ENCODE measurements at places on chromosomes 5 and 9.

GRCh38 chr5:60701321-60701968, 1.5 kb upstream of the DEPDC1B start:
- DNase-seq = no peak

DNA sequence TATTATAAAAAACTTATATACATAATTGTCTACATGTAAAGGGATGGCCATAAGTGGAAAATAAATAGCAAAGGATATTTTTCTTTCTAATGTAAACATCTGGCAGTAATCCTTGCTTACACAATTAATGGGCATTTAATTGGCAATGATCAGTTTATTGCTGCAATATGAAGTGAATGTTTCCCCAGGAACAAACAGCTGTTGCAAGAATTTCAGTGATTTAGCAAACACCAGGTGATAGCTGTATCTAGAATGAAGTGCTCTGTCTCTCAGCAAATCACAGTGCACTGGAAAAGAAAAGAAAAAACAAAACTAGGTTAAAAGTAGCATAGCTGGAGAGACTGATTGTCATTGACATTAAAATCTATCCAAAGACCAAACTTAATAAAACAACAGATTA, 594.5 kb upstream of the ARRDC3 start:
- DNase-seq = no peak

DNA sequence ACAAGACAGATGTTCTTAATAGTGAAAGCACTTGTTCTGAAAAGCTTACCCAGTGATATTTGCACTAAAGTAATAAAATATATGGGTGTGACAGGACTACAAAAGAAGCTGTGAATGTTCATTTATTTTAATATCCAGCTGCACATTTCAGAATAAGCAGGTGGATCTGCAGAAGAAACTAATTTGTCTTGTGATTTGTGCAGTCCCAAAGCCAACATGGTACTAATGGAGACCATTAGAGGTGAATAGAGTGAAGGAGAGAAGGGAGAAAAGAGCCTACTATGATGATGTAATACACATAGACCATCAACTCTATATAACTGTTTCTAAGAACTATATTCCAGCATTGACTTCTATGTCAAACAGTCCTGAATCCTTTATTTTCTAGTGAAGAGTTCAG, 362.8 kb downstream of the ISL1 start:
- no peak for DNase-seq

- no peak for DNase-seq
Measured at GRCh38 chr5:93532370-93532769, 48.6 kb downstream of the NR2F1-AS1 start.

DNA sequence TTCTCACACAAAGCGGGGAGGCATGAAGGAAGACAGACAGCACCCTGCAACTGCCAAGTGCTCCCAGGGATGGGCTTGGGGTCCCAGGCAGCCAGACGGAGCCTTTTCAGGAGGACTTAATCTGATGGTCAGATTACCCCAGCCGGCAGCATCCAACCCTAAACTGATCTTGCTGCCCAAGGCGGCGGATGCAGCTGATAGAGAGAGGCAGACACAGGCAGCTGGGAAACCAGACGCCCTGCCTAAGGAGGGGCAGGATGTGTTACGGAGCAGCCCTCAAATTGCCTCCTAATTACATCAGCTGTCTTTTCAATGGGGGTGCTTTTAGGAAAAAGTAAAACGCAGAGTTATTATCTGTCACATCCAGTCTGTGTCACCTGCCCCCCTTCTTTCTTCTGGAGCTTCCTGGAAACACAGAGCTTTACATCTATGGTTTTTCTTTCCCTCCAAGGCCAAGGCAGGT, 190.9 kb upstream of the PANK3 start:
- DNase-seq = no peak

GRCh38 chr5:13708432-13708831, 236.1 kb downstream of the DNAH5 start:
- DNase-seq = no peak

DNA sequence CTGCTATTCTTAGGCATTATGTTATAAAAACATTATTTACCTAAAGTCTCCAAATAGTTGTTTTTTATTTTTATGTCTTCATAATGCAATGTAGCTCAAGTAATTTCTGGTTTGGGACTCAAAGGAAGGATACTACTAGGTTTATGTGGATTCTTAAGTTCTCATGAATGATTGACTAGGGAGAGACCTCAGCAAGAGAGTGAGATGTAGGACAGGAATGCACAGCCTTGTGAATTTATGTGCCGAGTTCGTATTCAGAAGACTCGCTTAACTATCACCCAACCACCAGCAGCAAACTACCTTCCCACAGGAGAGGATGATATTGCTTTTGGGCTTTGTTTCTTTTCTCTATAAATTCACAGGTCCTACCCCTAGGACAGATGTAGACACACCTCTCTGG, 282.9 kb downstream of the ARHGEF28 start:
- no peak for DNase-seq

- DNase-seq = no peak
Measured at GRCh38 chr9:10700915-10701314, 88.1 kb upstream of the PTPRD start.

DNA sequence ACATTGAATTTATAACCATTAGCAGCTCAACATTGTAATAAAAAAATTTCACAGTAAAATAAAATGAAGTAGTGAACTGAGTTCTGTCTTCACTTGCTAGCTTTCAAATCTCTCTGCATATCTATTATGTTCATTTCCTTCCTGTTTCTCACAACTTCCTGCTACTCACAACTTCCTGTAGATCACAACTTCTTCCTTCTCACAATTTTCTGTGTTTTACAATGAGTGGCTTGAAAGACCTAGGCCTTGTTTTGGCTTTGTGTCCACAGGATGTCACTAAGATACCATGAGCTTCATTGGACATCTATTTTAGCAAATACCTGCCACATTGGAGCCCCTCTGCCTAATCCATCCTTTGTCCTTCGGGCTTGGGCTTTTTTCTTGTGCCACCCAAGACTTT, 480.3 kb upstream of the ADAMTS16 start:
- DNase-seq = no peak

DNA sequence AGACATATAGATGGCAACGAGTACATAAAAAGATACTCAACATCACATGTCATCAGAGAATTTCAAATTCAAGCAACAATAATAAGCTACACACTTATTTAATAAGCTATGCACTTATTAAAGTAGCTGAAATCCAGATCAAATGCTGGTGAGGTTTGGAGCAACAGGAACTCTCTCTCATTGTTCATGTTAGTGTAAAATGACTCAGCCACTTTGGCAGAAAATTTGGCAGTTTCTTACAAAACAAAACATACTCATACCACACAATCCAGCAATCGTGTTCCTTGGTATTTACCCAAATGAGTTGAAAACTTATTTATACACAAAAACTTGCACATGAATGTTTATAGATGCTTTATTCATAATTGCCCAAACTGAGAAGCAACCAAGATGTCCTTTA, 131.5 kb upstream of the NFIL3 start:
- DNase-seq = no peak

DNA sequence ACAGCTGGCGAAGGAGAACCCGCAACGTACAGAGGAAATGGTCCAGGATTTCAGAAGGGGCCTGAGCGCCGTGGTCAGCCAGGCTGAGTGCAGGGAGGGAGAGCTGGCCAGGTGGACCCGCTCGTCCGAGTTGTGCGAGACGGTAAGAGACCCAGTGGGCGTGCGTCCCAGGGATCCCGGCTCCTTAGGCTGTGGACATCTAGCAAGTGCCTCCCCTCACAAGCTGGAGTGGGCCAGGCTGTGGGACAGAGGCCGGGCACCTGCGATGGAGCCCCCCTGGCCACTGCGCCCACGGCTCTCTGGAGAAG, 29.5 kb upstream of the LRRC14B start:
- peak; percentile 49 for DNase-seq

DNA sequence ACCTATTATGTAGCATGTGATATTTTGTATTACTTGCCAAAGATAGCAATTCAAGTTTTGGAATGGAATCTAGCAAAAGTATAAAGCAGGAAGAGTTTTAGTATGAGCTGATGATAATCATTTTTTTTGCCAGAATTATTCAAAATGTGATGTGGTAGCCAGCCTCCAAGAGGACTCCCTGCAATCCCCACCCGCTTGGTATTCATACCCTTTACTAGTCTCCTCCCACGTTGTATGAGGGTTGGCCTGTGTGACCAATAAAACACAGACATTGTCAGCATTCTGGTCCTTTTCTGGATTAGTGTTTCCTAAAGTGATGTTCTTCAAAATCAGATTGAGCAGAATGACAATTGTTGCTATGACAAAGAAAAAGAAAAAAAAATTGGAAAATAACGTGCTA, 63.8 kb downstream of the TARS1 start:
- no peak for DNase-seq

GRCh38 chr5:1745123-1745795, 54.4 kb downstream of the MRPL36 start:
- peak; percentile 59 for DNase-seq

- peak; percentile 49 for DNase-seq
Measured at GRCh38 chr5:132283423-132284043, 10.7 kb upstream of the SLC22A4 start.

- DNase-seq = no peak
Measured at GRCh38 chr5:143311428-143311827, 92.1 kb downstream of the NR3C1 start.

GRCh38 chr5:7261049-7261448, 134.9 kb upstream of the ADCY2 start:
- DNase-seq = no peak

DNA sequence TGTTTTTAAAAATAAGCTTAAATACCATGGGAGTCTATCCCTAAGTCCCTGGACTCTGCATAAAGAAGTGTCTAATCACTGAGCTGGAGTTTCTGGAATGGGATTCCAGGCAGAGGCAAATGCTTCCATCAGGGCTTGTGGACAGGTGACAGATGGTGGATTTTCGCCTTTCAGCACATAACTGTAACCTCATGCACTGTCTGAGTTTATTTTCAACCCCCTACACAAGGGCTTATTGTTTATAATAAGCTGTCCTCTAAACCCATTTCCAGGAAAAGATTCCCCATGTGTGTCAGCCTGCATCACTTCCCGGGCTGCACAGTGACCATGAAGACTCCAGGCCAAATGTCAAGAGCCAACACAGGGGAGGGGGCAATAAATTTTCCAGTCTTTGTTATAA, 264.0 kb downstream of the PIK3R1 start:
- DNase-seq = no peak

GRCh38 chr5:6638236-6638635, 5.0 kb downstream of the SRD5A1 start:
- no peak for DNase-seq

- DNase-seq = no peak
Measured at GRCh38 chr9:122845116-122845515, 16.7 kb upstream of the PDCL start.

GRCh38 chr5:172754596-172755356, 16.2 kb downstream of the DUSP1 start:
- DNase-seq = peak; percentile 4

DNA sequence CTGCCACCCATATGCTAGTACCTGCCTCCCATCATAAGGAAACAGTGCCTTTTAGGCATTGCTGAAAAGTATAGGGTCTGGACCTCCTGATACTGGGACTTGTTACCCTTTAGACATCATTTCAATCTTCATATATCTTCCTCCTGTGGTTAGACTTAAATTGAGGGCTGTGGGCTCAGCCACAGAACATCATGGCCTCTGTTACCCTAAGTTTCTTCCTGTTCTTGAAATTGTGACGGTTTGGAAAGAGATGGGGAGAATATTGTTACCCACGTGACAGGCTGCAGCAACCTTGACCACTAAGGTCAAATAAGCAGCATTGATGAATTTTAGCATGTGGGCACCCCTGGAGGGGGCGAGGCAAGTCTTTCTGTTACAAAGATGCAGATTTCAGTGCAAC, 87.7 kb downstream of the PDE8B start:
- DNase-seq = no peak
